ENCODE measurements at places on chromosomes 7 and 10.

DNA sequence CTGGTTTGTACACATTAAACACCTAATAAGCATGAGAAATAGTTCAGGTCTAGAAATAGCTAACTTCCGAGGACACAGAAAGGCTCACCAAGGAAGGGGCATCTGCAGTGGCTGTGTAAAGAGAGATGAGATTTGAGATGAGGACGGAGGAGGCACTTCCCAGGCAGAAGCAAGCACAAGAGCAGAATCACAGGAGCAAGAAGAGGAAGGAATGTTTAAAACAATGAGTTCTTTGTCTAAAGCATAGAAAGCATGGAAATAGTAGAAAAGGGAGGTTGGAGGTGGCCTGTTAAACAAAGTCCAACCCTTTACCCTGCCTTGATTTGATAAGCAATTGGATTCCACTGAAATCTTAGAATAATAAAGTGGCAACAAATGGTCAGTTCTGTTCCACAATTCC is 11.6 kb upstream of the PON3 start:
- no peak for DNase-seq

DNA sequence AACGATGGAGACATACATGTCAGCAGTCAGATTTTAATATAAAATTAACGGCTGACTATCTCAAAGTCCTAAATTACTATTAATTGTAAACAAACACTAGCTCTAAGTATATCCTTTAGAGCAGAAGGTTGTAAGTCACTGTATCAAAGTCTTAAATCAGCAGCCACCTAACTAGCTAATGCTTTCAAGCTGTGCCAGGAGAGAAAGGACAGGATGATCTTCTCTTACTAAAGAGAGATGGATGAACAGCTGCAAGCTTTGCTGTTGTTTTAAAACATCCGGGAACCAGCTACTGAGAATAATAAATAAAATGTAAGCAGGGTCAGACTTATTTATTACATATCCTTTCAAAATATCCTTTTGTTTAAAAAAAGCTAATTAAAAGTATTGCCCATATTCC is 24.0 kb upstream of the ABLIM1 start:
- DNase-seq: no peak

DNA sequence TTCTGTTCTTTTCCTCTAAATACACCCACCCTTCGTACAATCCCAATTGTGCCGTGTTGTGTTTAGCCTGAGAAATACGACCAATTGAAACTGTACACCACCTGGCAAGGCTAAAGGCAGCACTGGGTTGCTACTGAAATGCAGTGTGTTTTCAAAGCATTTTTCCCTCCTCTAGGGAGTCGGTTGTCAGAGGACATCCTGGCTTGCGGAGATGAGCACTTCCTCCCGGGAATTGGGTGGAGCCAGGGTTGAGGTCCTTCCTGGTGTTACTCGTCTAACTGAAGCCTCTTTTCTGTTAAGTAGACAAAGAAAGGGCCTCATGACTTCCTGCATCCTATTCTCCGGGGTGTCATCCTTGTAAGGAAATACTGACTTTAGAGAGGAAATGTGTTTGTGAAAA is 133.5 kb downstream of the MTPAP start:
- DNase-seq: no peak

GRCh38 chr10:125811251-125811650 is 11.8 kb downstream of the UROS start:
- no peak for DNase-seq

DNA sequence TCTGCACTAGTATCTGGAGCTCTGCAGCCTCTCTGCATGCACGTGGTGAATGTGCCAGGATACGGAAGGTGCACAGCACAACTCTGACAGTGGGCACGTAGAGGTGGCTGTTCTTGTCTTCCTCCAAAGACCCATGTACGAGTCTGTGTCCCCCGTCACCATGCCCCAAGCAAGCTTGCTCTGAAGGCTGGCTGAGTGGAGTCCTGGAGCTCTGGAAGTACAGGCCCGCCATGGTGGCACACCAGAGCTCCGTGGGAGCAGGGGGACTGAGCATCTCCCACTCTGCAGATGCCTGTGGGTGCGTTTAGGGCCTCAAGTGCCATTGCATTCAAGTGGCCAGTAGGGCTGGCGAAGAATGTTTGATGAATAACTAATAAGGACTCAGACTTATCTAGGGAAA is 17.1 kb downstream of the BCCIP start:
- DNase-seq: no peak

- no peak for DNase-seq
Observed at GRCh38 chr10:3421537-3422257, 249.1 kb upstream of the PITRM1 start.

Measured in stimulated activated CD4-positive, alpha-beta T cell treated with anti-CD3 and anti-CD28 coated beads, Interleukin-2, amount 100 ng/mL, for 24 hours (primary cell).